ENCODE measurements at places on chromosomes 7 and 10.

GRCh38 chr10:22620140-22620857 is 94.1 kb downstream of the PIP4K2A start:
- no peak for DNase-seq

GRCh38 chr7:142420554-142421362 is 162.9 kb upstream of the PRSS58 start:
- DNase-seq, result no peak

DNA sequence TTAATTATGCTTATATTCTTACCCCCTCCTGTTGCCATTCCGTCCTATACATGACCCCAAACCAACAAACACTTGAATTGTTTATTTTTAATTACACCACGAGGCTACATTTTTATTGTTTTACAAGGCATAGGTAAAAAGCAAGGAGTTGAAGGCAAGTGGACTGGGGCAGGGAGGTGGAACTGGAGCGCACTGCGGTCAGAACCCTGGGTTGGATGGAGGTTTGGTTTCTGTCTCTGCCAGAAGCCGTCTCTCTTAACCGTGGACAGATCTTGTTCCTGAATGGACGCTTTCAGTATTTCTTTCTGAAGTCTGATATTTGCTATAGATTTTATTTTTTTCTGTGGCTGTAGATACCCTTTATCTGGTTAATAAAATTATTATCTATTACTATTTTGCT is 19.9 kb upstream of the IGFBP3 start:
- DNase-seq, result no peak

DNA sequence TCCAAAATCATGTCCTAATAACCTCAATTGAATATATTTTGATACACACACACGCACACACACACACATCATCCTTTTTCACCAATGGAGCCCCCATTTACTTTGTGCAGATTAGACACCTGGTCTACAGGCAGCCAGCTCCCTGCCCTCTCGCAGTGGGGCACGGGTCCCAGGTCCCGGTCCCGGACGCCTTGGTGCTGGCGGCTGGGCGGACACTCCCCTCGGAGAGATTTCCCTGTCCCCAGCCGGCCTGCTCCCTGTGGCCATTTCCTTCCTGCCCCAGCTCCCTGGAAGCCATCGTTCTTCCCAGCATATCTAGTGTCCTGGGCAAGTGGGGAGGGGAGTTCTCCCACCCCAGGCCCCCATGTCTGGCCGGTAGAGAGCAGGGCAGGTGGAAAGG is 14.6 kb downstream of the DPY19L1 start:
- no peak for DNase-seq

- DNase-seq, result no peak
Measured at GRCh38 chr10:116917481-116917880, 68.2 kb downstream of the ENO4 start.

GRCh38 chr10:125208854-125209565 is 48.6 kb upstream of the CTBP2 start:
- DNase-seq, result no peak

DNA sequence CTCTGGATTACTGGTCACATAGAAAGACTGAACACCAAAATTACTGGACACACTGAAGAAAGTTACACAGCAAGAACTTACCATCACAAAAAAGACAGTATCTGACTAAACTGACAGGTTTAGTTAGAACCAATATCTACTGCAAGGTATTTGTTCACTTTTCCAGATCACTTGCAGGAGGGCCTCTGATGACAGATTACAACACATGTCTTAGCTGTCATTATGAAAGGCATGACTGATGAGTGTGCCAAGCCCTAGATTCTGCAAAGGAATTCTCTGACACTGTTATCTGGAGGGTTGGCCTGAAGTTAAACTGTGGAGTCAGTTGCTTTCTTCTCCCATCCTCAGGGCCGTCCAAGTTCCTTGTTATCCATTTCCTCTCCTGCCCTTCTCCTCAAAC is 242.7 kb downstream of the KIF20B start:
- no peak for DNase-seq

Data from activated CD4-positive, alpha-beta T cell treated with anti-CD3 and anti-CD28 coated beads for 24 hours (primary cell).